ENCODE measurements at places on chromosomes 12 and 14. TPM values are rescaled to one million over a fixed set of nuclear protein-coding genes. Genes with fewer than 3 reads are reported as not detected.

GRCh38 chr12:105382771-105383622 is 52.5 kb downstream of the C12orf75 start:
- H3K27me3 ChIP-seq = no peaks in the 10 kb centered on the region
- no peaks in the 10 kb centered on the region for H3K36me3 ChIP-seq
- no peak overlapping the region for H3K27ac ChIP-seq
- H3K4me3 ChIP-seq = no peak overlapping the region
- H3K4me1 ChIP-seq = no peaks in the 10 kb centered on the region

GRCh38 chr14:39563361-39563760 is 131.1 kb upstream of the FBXO33 start:
- DNase-seq = no peak
- H3K4me1 ChIP-seq = no peaks in the 10 kb centered on the region
- no peak overlapping the region for H3K27ac ChIP-seq
- no peak overlapping the region for H3K4me3 ChIP-seq

DNA sequence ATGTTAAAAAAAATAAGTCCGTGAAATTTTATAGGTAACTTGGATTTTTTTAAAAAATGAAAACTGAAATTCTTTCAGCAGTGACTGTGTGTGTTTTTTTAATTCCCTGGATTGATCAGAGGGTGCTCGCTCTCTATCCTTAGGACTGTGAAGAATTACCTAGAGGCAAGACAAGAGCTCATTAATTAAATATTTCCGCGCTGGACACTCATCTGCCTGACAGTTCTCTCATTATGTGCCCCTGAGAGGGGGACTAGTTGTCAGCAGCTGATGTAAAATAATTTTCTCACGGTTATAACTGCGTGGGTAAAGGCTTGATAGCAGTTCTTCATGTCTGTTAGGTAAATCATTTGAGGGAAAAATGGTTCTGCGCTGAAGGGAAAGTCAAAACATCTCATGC is 101.3 kb downstream of the PTCSC3 start:
- DNase-seq = no peak
- no peak overlapping the region for H3K27ac ChIP-seq
- peaks cover 2% of the 10 kb centered on the region for H3K27me3 ChIP-seq
- H3K4me3 ChIP-seq = no peak overlapping the region
- no peaks in the 10 kb centered on the region for H3K4me1 ChIP-seq

DNA sequence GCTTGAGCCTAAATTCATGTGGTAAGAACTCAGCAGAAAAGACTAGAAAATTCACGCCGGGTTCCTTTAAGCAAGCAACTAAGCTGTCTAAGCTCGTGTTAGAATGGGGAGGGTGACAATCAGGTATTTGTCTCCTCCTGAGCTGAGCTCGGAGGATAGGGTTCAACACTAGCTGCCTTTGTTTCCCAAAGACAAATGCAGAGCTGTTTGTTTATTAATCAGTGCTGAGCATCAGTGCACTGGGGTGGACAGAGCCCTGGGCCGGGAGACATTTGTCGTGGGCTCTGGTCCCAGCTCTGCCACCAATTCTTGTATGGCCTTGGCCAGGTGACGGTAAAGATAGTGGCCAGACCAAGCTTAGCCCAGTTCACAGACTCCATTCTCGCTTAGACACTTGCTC is 43.7 kb downstream of the DEGS2 start:
- H3K4me3 ChIP-seq = no peak overlapping the region
- H3K27me3 ChIP-seq = peaks cover 9% of the 10 kb centered on the region
- peaks cover 13% of the 10 kb centered on the region for H3K36me3 ChIP-seq
- peaks cover 11% of the 10 kb centered on the region for H3K4me1 ChIP-seq
- DNase-seq = no peak
- H3K27ac ChIP-seq = no peak overlapping the region

GRCh38 chr12:59587710-59588109 is 8.1 kb upstream of the SLC16A7 start:
- no peak overlapping the region for H3K4me3 ChIP-seq
- no peak overlapping the region for H3K27ac ChIP-seq
- no peaks in the 10 kb centered on the region for H3K36me3 ChIP-seq
- no peaks in the 10 kb centered on the region for H3K4me1 ChIP-seq
- no peaks in the 10 kb centered on the region for H3K27me3 ChIP-seq
- no peak for DNase-seq

DNA sequence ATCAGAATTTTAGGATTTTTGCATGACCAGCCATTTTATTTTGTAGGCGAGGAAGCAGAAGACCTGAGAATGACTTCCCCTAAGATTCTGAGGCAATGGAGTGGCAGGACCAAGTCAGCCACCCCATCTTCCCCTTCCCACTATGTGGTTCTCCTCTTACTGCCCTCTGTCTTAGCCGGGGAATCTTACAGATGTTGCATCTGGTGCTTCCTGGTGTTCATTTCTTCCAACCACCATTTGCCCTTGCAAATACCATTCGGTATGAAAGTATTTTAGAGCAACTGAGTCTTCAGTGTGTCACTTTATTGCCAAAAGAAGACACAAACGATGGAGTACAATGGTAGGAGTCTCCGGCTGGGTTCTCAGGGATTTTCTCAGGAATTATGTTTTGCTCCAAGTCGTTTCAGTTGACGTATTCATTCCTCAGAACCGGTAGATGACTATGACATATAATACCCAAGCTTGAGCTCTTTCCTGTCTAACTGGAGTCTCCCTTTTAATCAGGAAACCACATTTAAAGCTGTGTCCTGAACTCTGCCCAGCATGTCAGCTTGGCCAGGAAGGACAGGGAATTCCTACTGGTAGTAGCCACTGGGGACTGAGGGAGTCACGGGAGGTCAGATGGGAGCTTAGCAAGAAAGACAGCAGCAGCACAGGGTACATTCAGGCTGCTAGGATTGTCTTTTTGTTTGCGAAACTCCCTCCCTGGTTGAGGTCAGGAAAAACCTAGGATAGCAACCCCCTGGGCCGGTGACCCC is 87.0 kb downstream of the SAMD4A start:
- peak; percentile 48 for DNase-seq
- H3K36me3 ChIP-seq = no peaks in the 10 kb centered on the region
- peaks cover 12% of the 10 kb centered on the region for H3K27me3 ChIP-seq
- peaks cover 44% of the 10 kb centered on the region for H3K4me1 ChIP-seq
- peak overlapping the region; percentile 96 for H3K27ac ChIP-seq

DNA sequence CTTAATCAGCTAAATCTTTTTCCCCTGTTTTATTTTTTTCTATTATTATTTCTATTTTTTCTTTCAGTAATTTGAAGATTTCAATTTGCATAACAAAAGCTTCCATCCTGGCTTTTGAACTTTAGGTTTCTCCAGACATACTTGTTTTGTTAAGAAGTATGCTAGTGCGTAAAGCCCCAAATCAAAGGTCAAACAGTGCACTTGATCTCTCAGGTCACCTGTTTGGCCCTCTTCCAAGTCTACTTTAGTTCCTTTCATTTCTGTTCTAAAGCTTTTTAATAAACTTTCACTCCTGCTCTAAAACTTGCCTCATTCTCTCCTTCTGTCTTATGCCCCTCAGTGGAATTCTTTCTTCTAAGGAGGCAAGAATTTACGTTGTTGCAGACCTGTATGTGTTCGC is 54.6 kb upstream of the ATXN7L3B start:
- no peaks in the 10 kb centered on the region for H3K36me3 ChIP-seq
- no peaks in the 10 kb centered on the region for H3K4me1 ChIP-seq
- H3K27me3 ChIP-seq = no peaks in the 10 kb centered on the region
- H3K4me3 ChIP-seq = no peak overlapping the region
- DNase-seq = no peak

DNA sequence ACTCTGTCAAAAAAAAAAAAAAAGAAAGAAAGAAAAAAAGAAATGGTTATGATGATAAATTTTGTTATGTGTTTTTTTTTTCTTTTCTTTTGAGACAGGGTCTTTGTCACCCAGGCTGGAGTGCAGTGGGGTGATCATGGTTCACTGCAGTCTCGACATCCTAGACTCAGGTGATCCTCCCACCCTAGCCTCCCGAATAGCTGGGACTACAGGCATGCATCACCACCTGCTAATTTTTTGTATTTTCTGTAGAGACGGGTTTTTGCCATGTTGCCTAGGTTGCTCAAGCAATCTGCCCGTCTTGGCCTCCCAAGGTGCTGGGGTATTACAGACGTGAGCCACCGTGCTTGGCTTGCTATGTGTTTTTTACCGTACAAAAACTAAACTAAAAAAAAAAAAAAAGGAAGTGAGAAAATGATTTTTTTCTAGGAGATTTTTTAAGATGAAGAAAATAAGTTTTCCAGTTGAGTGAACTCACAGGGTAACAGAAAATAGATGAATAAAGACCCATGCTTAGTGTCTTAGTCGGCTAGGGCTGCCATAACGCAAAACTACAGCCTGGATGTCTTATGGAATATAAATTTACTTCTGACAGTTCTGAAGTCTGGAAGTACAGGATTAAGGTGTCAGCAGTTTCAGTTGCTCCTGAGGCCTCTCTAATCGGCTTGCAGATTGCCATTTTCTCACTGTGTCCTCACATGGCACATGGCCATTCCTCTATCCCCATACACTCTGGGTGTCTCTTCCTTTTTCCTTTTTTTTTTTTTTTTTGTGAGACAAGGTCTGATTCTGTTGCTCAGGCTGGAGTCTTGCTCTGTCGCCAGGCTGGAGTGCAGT is 13.2 kb upstream of the APOF start:
- no peaks in the 10 kb centered on the region for H3K36me3 ChIP-seq
- H3K27me3 ChIP-seq = peaks cover 2% of the 10 kb centered on the region

DNA sequence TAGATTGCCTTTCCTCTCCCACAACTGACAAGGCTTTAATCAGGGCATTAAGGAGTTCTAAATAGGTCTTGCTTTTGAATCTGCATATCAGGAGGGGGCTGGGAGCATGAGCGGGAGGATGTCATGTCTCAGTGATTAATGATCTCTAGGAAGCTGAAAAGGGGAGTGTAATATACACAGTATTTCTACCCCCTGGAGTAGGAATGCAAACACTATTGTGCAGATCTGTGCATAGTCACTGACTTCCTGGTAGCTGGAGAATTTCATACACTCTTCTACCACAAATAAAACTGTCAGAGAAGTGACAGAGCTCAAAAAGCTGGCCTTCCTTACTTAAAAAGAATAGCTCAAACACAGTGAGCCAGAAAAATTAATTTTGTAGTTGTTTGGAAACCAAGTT is 65.8 kb downstream of the RIC8B start:
- peak overlapping the region; percentile 86 for H3K27ac ChIP-seq
- peaks cover 18% of the 10 kb centered on the region for H3K4me1 ChIP-seq
- H3K4me3 ChIP-seq = no peak overlapping the region
- H3K27me3 ChIP-seq = peaks cover 2% of the 10 kb centered on the region
- DNase-seq = no peak

DNA sequence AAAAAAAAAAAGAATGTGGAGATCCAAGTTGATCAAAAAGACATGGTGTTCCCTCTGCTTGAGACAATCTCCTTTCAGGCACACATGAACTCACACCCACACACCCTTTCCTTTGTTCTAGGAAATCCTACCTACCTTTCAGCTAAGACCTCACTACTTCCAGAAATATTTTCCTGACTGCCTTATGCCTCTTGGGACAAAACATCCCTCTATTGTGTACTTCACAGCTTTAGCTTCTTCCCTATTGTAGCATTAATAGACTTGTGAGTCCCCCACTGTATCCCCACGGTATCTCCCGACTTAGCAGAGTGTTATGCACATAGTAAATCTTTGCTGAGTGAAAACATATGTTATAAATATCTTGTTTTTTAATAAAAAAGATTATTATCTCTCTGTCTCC is 44.9 kb upstream of the AEBP2 start:
- no peak overlapping the region for H3K27ac ChIP-seq
- no peak overlapping the region for H3K4me3 ChIP-seq
- DNase-seq = no peak
- H3K4me1 ChIP-seq = peaks cover 2% of the 10 kb centered on the region

DNA sequence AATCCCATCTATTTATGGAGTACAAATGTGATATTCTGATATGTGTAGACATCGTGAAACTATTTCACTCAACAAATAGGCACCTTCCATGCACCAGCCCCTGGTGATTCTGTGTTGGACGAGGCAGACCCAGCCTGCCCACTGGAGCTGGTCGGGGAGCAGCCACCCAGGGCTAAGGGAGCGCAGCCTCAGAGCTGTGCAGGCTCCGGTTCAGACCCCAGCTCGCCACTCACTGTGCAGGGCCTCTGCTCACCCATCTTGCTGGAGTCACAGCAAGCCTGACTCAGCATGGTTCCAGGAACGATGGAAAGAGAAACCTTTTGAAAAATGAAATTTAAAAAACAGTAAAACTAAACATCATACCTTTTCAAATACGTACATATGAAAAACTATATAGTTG is 52.3 kb upstream of the BCL11B start:
- H3K27me3 ChIP-seq = peaks cover 4% of the 10 kb centered on the region
- peaks cover 4% of the 10 kb centered on the region for H3K36me3 ChIP-seq
- H3K4me1 ChIP-seq = peaks cover 4% of the 10 kb centered on the region
- no peak overlapping the region for H3K27ac ChIP-seq

DNA sequence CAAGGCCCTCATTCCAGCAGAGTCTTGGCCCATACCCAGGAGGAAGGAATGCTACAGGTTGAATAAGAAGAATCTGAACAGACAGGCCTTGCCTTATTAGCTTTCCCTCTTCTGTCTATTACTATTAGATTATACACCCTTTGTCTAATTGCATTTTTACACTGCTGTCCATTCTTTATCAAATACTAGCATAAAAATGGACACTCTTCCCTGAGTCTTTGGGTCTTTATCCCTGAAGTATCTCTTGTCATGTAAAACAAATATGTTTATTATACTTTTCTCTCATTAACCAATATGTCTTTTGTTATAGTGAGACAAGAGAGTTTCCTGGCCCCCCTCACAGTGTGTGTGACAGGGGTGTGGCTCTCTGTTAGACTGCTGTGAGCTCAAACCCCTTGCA is 897.4 kb upstream of the SEL1L start:
- no peak overlapping the region for H3K4me3 ChIP-seq
- DNase-seq = no peak
- H3K36me3 ChIP-seq = no peaks in the 10 kb centered on the region
- H3K4me1 ChIP-seq = no peaks in the 10 kb centered on the region
- no peak overlapping the region for H3K27ac ChIP-seq

- H3K4me3 ChIP-seq = no peak overlapping the region
- peaks cover 3% of the 10 kb centered on the region for H3K36me3 ChIP-seq
- H3K4me1 ChIP-seq = peaks cover 18% of the 10 kb centered on the region
- no peak for DNase-seq
- no peak overlapping the region for H3K27ac ChIP-seq
Observed at GRCh38 chr14:68820119-68820518, 27.3 kb upstream of the ZFP36L1 start.

DNA sequence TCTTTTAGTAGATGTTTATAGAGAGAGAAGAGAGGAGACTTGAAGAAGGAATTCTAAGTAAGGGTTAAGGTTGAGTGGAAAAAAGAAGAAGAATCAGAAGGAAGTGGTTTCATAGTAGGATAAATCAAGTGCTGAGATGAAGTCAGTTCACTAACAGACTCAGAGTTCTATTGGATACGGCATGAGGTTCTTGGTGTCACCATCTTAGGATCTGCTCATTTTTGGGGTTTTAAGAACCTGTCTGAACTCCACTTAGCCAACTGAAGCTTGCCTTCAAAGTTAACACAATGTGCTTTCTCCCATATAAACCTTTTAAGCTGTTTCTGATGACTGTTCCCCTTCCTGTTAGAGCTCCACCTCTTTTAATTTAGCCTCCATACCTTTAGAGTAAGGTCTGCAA is 152.6 kb downstream of the PRKCH start:
- peaks cover 59% of the 10 kb centered on the region for H3K4me1 ChIP-seq
- peaks cover 4% of the 10 kb centered on the region for H3K36me3 ChIP-seq
- no peak overlapping the region for H3K4me3 ChIP-seq

The RPGRIP1 gene
- total RNA-seq = 1.5 TPM

The PLEKHH1 gene
- 9.5 TPM for total RNA-seq

The SLC2A13 gene
- 15.8 TPM for total RNA-seq

The OTOGL gene
- 0.31 TPM for total RNA-seq

The RTN1 gene
- total RNA-seq = 2.1 TPM

The FAM234B gene
- total RNA-seq = 36.3 TPM

The TAS2R9 gene
- total RNA-seq = not detected

The PIK3C2G gene
- not detected for total RNA-seq

The TRPV4 gene
- total RNA-seq = 7.0 TPM

The VRTN gene
- total RNA-seq = 4.3 TPM

The GPR84 gene
- total RNA-seq = 0.41 TPM
